ENCODE measurements at places on chromosomes 5 and 9.

DNA sequence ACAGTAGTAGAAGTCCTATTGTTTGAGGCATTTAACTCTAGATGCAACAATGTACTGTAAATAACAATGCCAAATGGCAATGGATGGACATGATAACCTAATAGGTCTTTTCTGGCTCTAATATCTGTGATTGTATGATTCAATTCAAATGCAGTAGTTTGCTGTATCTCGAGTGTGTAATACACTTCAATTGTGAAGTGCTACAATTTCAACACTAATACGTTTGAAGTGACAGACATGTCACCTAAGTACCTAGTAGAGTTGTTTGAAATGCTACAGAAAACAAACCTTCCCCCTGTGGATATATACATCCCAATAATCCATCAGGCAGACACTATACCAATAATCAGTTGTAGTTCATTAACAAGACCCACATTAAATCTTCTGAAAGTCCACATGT is 305.9 kb upstream of the ITGA1 start:
- no peak overlapping the region for H3K27ac ChIP-seq
- no peaks in the 10 kb centered on the region for H3K27me3 ChIP-seq
- H3K4me1 ChIP-seq: no peaks in the 10 kb centered on the region
- no peak for DNase-seq

- H3K27ac ChIP-seq: peak overlapping the region; percentile 2
- no peaks in the 10 kb centered on the region for H3K36me3 ChIP-seq
- H3K4me1 ChIP-seq: peaks cover 4% of the 10 kb centered on the region
- no peak for DNase-seq
Measured at GRCh38 chr5:72557167-72558045, 50.2 kb upstream of the ZNF366 start.

GRCh38 chr5:139410121-139410992 is 6.5 kb upstream of the SPATA24 start:
- no peak overlapping the region for H3K27ac ChIP-seq
- H3K4me1 ChIP-seq: no peaks in the 10 kb centered on the region
- no peaks in the 10 kb centered on the region for H3K27me3 ChIP-seq
- H3K4me3 ChIP-seq: no peak overlapping the region
- DNase-seq: no peak

- H3K36me3 ChIP-seq: no peaks in the 10 kb centered on the region
- H3K27me3 ChIP-seq: no peaks in the 10 kb centered on the region
- DNase-seq: no peak
Measured at GRCh38 chr5:95859661-95860060, 37.1 kb upstream of the GLRX start.

- peaks cover 35% of the 10 kb centered on the region for H3K36me3 ChIP-seq
- no peaks in the 10 kb centered on the region for H3K27me3 ChIP-seq
- peak; percentile 77 for DNase-seq
- no peak overlapping the region for H3K4me3 ChIP-seq
- no peak overlapping the region for H3K27ac ChIP-seq
Measured at GRCh38 chr9:2093920-2094597, 78.9 kb downstream of the SMARCA2 start.

GRCh38 chr9:35760651-35761050 is 6.6 kb upstream of the MSMP start:
- no peak overlapping the region for H3K27ac ChIP-seq
- no peaks in the 10 kb centered on the region for H3K36me3 ChIP-seq
- DNase-seq: no peak
- H3K27me3 ChIP-seq: no peaks in the 10 kb centered on the region

- no peak overlapping the region for H3K27ac ChIP-seq
- H3K27me3 ChIP-seq: no peaks in the 10 kb centered on the region
- no peak overlapping the region for H3K4me3 ChIP-seq
- no peak for DNase-seq
- H3K4me1 ChIP-seq: no peaks in the 10 kb centered on the region
- H3K36me3 ChIP-seq: no peaks in the 10 kb centered on the region
Measured at GRCh38 chr5:67831048-67831447, 384.5 kb upstream of the PIK3R1 start.

- no peaks in the 10 kb centered on the region for H3K4me1 ChIP-seq
- no peaks in the 10 kb centered on the region for H3K27me3 ChIP-seq
- no peak overlapping the region for H3K4me3 ChIP-seq
Measured at GRCh38 chr9:19701274-19701673, 87.6 kb downstream of the SLC24A2 start.

- no peak overlapping the region for H3K4me3 ChIP-seq
- H3K4me1 ChIP-seq: no peaks in the 10 kb centered on the region
- H3K27me3 ChIP-seq: no peaks in the 10 kb centered on the region
Measured at GRCh38 chr9:116322521-116322920, 168.9 kb downstream of the PAPPA start.

- H3K27me3 ChIP-seq: no peaks in the 10 kb centered on the region
- H3K4me3 ChIP-seq: no peak overlapping the region
- H3K27ac ChIP-seq: no peak overlapping the region
- no peaks in the 10 kb centered on the region for H3K4me1 ChIP-seq
Measured at GRCh38 chr5:122112063-122112462, 17.3 kb upstream of the ZNF474 start.

- DNase-seq: no peak
- H3K27me3 ChIP-seq: no peaks in the 10 kb centered on the region
- H3K4me3 ChIP-seq: no peak overlapping the region
- H3K36me3 ChIP-seq: no peaks in the 10 kb centered on the region
Measured at GRCh38 chr9:16830806-16831205, 39.7 kb downstream of the BNC2 start.

GRCh38 chr9:95666096-95666784 is 149.5 kb upstream of the PTCH1 start:
- no peak for DNase-seq
- H3K27me3 ChIP-seq: no peaks in the 10 kb centered on the region
- H3K36me3 ChIP-seq: no peaks in the 10 kb centered on the region
- H3K27ac ChIP-seq: no peak overlapping the region

- peak; percentile 12 for DNase-seq
- peak overlapping the region; percentile 73 for H3K27ac ChIP-seq
- H3K36me3 ChIP-seq: no peaks in the 10 kb centered on the region
- H3K27me3 ChIP-seq: no peaks in the 10 kb centered on the region
- H3K4me3 ChIP-seq: no peak overlapping the region
Measured at GRCh38 chr5:136006761-136007251, 22.0 kb upstream of the TGFBI start.

DNA sequence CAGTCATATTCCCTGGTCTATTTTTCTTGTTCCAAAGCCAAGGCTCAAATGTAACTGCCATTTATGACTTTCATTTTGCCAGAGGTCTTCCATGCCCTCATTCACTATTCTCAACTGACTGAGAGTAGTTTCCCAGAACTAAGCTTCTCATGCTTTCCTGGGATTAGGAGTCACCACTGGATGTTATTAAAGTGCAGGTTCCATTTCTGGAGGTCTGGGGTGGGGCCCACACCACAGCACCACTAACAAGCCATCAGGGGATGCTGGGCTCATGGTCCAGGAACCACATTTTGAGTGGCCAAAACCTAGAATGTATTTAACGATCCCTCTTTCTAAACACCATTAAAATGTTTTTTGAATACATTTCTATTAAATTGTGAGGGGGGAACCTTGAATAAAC is 677.6 kb downstream of the SEMA5A start:
- no peaks in the 10 kb centered on the region for H3K4me1 ChIP-seq
- DNase-seq: no peak
- no peaks in the 10 kb centered on the region for H3K27me3 ChIP-seq
- no peaks in the 10 kb centered on the region for H3K36me3 ChIP-seq
- no peak overlapping the region for H3K27ac ChIP-seq

DNA sequence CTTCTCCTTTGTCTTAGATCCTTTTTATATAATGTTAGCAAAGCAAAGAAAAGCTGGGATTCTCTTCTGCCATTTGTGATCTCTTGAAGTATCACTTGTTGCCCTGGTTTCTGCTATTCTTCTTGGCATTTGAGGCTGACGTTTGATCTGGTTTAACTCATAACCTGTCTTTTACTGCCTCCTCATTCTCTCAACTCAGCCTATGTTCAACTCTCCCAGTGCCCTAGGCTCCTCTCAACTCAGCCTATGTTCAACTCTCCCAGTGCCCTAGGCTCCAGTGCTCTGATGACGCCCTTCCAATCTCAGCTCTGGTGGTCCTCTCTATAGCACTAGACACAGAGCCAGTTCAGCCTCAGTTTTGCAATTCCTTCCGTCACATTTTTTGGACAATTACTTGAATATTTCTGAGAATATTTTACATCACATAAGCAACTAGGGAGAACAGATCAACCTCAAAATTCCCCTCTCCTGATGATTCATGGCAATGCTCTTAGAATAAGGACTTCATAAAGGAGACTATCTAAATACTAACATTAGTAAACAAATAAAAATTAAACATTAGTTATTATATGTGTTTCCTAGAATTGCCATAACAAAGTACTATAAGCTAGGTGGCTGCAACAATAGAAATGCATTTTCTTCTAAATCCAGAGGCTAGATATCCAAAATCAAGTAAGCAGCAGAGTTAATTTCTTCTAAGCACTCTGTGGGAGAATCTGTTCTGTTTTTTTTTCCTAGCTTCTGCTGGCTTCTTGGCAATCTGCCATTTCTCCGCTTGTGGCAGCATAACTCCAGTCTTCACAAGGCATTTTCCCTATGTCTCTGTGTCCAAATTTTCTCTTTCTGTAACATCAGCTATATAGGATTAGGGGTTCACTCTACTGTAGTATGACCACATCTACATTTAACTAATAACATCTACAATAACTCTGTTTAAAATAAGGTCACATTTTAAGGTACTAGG is 662.1 kb upstream of the FTMT start:
- H3K27ac ChIP-seq: no peak overlapping the region
- no peak overlapping the region for H3K4me3 ChIP-seq
- H3K36me3 ChIP-seq: no peaks in the 10 kb centered on the region
- DNase-seq: peak; percentile 69

- DNase-seq: no peak
- no peaks in the 10 kb centered on the region for H3K27me3 ChIP-seq
- H3K36me3 ChIP-seq: no peaks in the 10 kb centered on the region
Measured at GRCh38 chr9:100066539-100066938, 32.3 kb downstream of the ERP44 start.

DNA sequence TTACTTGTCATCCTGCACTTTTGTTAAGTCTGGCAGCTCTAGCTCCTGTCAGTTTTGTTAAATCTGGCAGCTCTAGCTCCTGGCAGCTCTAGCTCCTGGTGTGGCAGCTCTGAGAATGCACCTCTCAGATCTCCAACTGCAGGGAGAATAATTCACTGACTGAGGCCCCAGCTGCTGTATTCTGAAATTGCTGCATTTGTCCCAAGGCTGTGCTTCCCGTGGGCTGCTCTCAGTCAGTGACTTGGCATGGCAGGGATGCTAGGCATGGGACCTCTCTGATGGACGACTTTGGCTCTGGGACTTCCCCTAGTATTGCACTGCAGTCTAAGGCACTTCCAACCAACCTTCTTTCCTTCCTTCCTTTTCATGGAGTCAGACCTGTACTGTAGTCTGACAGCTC is 475.7 kb downstream of the CCDC171 start:
- no peaks in the 10 kb centered on the region for H3K36me3 ChIP-seq
- H3K4me1 ChIP-seq: no peaks in the 10 kb centered on the region
- H3K4me3 ChIP-seq: no peak overlapping the region

DNA sequence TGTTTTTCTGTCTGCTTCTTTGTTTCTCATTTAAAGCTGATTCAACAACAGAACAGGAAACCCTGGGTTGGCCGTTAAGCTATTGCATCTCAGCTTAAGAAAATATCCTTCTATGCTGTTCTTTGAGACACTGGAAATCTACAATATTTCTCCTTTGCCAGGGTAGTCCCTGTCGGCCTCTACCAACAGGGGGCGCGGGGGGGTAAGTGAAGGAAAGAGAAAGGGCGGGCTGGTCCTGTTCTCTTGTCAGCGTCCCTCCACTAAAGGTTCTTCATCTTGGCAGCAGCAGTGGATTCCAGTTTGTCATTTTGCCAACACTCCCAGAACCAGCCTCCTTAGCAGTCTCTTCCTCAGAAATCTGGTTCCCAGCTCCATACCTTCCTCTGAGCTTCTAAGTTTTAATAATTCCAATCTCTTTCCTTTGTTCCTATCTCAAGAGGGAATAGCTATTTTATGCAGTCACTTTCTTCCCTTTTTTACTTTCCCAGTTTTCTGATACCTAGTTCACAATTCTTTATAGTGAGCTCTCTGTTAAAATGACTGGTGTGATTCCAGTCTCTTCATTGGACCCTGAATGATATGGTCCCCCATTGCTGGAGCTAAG is 222.3 kb downstream of the GLIS3 start:
- H3K27me3 ChIP-seq: no peaks in the 10 kb centered on the region
- no peak overlapping the region for H3K4me3 ChIP-seq
- DNase-seq: peak; percentile 76
- no peaks in the 10 kb centered on the region for H3K4me1 ChIP-seq
- no peaks in the 10 kb centered on the region for H3K36me3 ChIP-seq

DNA sequence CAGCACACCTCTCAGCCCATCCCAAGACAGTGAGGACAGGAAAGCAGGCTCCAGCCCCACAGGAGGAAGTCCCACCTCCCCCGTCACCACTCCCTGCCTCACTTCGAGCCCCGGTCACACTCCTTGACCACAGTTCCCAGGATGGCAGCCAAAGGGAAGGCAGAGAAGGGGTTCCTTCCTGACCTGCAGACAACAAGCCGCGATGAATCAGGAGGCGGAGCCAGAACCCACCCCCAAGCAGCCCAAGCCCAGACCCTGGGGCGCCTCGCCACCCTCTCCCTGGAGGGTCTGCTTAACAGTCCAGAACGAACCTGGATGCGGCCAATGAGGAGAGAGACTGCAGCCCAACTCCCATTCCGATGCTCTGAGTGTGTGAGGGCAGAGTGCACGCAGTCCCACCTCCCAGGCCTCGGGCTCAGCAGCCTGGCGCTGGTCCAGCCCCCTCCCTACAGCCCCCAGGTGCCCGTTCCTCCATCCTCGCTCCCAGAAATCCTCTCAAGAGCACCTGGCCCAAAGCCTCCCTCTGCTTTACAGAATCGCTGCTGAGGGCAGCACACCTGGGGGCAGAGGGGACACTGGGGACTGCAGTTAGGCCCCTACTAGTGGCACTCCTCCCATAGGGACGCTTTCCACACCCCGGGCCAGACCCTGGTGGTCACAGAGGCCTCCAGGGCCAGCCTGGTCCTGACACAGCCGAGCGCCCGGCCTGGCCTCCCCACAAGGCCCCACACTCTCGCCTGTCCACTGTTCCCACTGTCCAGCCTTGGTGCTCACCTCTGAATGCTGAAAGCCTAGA is 69.6 kb upstream of the LRRTM2 start:
- H3K27ac ChIP-seq: no peak overlapping the region
- no peak for DNase-seq
- no peaks in the 10 kb centered on the region for H3K4me1 ChIP-seq
- H3K36me3 ChIP-seq: peaks cover 3% of the 10 kb centered on the region
- H3K4me3 ChIP-seq: no peak overlapping the region

DNA sequence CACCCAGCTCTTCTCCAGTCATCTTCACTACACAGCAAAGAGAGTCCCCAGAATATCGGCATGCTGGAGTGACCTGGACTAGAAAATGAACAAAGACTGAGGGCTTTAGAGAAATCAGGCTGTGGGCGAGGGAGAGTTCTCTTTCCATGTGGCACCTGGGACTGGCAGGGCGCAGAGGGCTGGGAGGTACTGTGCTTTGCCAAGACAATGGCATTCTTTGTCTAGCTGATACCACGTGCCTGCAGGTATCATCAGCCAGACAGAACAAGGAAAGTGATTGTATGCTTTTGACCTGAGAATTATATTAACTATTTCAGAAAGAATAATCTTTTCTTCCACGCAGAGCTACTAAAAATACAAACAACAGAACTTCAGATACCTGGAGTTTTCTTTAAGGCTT is 30.5 kb downstream of the DDX31 start:
- H3K4me3 ChIP-seq: no peak overlapping the region
- H3K4me1 ChIP-seq: no peaks in the 10 kb centered on the region
- no peak for DNase-seq

Data from trophoblast cell (in vitro differentiated cells and primary cell).